ENCODE measurements at places on chromosomes 13 and 19. TPM values are rescaled to one million over a fixed set of nuclear protein-coding genes. Genes with fewer than 3 reads are reported as not detected.

GRCh38 chr13:107836685-107837084 lies 378.7 kb downstream of the LIG4 start:
- DNase-seq, result no peak

The KLK14 gene
- not detected for total RNA-seq

The NALCN gene
- total RNA-seq, result not detected

DNA sequence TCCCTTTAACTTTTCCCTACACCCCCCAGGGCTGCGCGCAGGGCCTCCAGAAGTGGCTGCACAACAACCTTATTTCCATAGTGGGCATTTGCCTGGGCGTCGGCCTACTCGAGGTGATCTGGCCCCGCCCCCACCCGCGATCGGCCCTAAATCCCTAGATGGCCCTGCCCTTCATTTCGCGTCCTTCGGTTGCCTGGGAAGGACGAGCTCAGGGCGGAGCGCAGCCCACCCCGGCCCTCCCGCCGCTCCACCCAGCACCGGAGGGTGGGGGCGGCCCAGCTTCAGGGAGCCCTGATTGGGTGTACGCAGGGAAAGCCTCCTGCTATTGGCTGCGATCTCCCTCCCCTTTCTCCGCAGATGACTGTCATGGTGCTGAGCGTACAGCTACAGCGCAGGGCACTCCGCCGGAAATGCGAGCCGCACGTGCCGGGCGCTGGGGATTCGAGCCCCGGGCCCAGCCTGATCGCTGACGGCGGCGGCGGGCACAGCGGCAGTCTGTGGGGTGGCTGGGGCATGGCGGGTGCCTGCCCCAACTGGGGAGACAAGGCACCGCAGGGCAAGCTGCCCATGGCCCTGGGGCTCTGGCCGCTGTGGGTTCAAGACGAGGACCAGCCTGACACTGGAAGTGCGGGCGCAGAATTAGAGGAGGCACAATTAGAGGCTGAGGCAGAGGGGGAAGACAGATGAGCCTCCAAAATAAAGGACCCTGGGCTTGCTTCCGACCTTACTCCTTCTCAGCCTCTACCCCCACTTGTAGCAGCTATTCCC lies 4.3 kb downstream of the CD37 start:
- DNase-seq, result peak; percentile 91

DNA sequence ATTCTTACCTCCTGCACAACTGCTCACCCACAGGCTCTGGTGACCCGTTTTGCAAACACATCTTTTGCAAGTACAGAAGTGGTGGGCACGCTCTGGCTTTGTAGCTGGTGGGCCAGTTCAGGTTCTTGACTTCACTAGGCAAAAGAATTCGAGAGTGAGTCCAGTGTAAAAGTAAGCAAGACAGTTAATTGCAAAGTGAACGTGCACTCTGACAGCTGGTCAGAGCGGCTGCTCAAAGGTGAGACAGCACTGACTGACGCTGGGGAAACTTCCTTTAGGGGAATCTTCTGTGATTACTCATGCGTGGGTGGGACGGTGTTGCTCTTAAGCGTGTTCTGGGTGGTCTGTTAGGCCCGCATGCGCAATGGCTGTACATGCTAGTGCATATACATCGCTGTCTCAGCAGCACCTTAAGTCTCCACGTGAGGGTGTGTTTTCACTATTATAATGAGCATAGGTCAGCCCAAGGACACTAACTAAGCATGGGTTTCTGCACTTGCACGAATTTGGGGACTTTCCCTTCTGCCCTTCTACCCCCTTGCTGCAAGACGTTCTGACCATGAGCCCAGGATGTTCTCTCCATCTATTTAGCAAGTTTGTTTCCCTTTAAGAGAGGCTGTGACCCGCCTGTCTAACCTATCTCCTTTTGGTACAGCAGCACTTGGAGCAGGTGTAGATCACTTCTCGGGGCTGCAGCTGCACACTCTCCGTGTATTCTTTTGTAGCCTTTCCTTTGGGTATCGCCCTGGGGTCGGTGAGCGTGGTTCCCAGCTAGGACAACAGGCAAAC lies 30.2 kb upstream of the CD33 start:
- DNase-seq, result peak; percentile 60

DNA sequence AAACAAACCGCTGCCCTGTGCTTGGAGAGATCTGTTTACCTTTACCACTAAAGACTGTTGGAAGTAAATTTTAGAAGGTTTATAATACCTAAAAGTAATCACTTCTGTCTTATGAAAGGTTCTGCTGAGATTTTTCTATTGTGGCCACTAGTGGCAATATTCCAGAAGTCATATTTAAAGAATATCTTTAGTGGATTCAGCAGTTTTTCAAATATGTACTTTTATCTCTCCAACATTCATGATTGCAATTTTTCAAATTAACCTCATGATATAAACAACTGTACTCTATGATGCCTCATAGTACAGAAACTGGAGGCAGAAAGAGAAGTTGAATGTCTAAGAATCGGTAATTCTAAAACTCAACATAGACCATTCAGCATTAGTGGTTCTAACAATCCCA lies 53.2 kb upstream of the USPL1 start:
- no peak for DNase-seq

DNA sequence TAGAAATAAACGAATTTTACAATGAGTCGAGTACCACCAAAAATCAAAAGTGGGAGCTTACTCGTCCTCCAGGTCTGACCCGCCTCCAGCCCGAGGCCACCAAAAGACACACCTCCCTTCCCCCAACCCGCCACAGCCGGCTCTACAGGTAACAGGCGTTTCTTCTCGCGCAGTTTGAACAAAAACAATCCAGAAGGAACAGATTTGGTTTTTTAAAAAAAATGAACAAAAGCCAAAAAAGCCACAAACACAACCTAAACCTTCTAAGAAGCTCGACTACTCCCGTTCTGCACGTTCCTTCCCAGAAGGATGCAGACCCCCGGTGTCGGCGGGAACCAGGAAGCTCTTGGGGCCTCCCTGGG lies 671 bp downstream of the ZDHHC20 start:
- peak; percentile 25 for DNase-seq

Measured in Daoy (cell line).